ENCODE measurements at places on chromosomes 4 and X.

DNA sequence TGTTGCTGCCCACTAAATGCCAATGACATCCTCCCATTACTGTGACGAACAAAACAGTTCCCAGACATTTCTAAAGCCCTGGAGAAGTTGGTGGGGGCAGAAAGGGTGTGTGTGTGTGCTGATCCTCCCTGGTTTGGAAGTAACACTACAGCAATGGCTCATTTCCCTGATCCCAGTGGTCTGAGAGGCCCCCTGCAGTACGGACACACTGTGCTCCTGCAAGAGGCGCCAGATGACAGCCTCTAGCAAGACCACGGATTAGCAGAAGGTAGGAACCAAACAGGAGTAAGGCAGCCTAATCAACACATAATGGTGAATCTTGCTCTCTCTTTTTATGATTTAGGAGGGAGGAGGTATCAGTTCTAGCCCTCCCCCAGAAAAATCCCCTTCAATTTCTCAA lies 49.6 kb downstream of the CHRDL1 start:
- DNase-seq = no peak

DNA sequence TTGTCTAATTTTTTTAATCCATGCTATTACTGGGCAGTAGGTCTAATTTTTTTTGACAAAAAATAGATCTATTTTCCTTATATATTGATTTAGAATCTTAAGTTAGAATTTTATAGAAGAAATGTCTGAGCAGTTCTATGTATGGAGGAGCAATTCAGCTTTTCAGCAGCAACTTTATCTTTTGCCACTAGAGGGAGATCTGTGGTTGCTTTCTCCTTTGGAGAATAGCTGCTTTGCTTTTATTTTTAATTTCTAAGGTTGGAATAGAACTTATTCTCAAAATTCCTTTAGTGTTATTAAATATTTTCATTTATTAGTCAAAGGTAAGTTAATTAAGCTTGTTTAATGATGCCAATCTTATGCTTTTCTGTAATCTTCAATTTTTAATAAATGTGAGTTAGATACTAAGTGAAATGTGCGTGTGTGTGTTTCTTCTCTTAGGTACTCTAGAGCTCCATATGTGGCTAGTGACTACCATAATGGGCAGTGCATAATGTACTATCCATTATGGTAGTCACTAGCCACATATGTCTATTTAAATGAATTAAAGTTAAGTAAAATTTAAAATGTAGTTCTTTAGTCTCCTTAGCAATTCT lies 29.3 kb downstream of the FAM199X start:
- DNase-seq = no peak

- DNase-seq = no peak
Measured at GRCh38 chr4:179747218-179747910, 2305.1 kb upstream of the AGA start.

- no peak for DNase-seq
Measured at GRCh38 chr4:41217020-41217333, 2.6 kb upstream of the APBB2 start.

DNA sequence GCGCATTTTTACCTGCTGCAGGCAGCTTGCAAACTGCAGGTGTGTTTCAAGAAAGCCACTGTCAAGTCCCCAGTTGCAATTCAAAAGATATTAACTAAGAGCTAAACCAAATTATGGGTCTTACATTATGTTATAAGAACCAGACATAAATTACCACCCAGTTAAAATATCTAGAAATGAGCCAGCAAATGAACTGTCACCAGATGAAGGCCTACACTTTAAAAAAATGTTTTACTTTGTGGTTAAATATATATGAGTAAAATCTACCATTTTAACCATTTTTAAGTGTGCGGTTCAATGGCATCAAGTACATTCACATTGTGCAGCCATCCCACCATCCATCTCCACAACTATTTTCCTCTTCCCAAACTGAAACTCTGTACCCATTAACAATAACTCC lies 32.0 kb upstream of the TMEM131L start:
- DNase-seq = no peak

DNA sequence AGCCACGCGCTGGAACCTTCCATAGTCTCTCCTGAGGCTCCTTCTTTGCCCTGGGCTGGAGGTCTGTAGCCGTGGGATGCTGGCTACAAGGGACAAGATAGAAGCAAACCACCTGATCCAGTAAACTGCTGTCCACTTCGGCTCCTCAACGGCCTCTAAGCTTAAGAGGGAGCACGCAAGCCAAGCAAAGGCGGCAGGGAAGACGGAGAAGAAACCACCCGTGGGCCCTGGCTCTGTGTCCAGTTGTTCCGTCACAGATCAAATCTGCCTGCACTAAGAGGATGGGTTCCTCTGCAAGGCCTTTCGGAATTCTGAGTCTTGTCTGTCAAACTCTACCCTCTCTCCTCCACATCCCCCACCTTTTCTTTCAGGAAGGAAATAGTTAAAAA lies 401 bp upstream of the EDNRA start:
- DNase-seq = no peak

GRCh38 chr4:143383005-143383574 lies 46.4 kb downstream of the GAB1 start:
- no peak for DNase-seq

- DNase-seq = no peak
Measured at GRCh38 chrX:115535421-115535820, 25.6 kb upstream of the PLS3 start.

GRCh38 chr4:83002329-83002728 lies 8.3 kb downstream of the LIN54 start:
- DNase-seq = no peak

All from activated CD8-positive, alpha-beta memory T cell treated with anti-CD3 and anti-CD28 coated beads for 4 hours (primary cell).